CD4-positive, alpha-beta T cell treated with Interleukin-4 for 1 hour (primary cell): ENCODE measurements at places on chromosomes 4 and X.

GRCh38 chrX:22059775-22060174, 27.6 kb downstream of the PHEX start:
- no peak for DNase-seq

- DNase-seq, result no peak
Observed at GRCh38 chr4:5036239-5036638, 15.0 kb upstream of the STK32B start.

GRCh38 chr4:73335679-73336078, 68.4 kb upstream of the ALB start:
- DNase-seq, result no peak

DNA sequence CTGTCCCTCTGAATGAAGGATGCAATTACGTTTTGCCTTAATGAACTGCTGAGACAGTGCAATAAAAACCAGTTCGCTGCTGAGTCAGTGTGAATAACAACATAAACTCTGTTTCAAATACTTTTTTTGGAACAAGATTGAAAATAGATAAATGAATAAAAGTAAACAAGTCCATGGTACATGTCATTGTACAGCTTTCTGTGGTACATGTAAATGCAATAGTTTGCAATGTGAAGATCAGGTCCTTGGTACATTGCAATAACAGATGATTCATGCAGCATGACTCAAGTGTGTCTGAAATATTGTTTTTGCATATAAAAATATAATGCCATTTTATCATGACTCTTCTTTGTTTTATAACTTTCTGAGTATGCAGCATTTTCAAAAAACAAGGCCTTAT, 193.4 kb upstream of the PACRGL start:
- no peak for DNase-seq

GRCh38 chrX:77961063-77961462, 8.4 kb downstream of the PGAM4 start:
- no peak for DNase-seq

- DNase-seq, result no peak
Observed at GRCh38 chr4:15774020-15774420, 4.1 kb upstream of the CD38 start.

DNA sequence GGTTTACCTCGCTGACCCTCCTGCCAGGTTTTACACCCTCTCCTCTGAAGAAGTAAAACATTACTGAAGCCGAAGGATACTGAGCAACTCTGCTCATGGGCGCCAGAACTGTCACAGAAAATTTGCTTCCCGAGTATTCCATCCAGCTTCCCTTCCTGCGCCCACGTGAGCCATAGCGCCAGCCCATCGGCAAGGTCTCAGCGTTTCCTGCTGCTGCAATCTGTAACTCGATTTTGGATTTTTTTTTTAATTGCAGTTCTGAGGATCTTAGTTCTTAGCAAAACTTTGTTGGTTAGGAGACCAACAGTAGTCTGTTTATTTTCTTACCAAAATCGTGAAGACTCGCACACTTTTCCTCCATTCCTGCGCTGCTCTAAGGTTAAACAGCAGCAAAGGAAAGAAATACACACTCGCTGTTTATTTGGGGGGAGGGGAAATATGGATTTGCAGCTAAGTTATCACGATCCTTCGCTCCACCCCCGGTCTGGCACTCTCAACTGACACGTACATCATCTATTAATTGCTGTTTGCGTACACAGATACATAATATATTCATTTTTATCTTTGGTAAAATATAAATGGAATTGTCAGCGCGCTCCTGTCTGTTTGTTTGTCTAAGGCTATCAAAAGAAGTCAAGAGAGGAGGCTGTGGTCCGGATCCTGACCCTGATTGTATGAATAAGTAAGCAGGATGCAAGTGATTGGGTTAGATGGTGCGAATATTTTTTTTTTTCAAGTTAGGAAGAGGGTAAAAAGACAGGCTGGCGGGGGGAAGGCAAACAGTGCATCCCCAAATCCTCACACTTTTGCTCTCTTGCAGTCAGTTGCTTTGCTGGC, at the start of gene TLL1:
TSS of gene TLL1 (plus strand) at position 777 of the 837 bp plus-strand sequence. CDS start 668 bp downstream, outside the sequence.
- DNase-seq, result no peak

DNA sequence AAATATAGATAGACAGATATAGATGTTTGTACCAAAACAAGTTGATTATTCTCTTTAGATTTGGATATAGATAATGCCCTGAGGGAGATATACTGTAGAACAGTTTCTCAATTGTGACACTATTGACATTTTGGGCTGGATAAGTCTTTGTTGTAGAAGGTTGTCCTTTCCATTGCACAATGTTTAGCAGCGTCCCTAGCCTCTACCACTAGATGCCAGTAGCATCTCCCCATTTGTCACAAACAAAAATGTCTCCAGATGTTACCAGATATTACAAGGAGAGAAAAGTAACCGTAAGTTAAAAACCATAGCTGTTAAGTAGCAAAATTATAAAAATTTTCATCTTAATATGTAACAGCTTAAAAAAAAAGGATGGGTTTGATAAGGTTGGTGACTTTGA, 2595.3 kb downstream of the ARAP2 start:
- no peak for DNase-seq

DNA sequence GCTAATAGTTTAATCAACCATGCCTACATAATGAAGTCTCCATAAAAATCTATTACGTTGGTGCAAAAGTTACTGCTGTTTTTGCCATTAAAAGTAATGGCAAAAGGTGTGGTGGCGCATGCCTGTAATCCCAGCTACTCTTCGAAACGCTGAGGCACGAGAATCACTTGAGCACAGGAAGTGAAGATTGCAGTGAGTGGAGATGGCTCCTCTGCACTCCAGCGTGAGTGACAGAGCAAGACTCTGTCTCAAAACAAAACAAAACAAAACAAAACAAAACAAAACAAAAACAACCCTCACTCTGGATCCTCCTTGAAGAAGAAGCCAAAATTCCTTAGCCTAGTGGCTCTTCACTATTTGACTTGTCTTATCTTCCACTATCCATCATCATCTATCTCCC, 78.0 kb downstream of the MSN start:
- DNase-seq, result no peak

DNA sequence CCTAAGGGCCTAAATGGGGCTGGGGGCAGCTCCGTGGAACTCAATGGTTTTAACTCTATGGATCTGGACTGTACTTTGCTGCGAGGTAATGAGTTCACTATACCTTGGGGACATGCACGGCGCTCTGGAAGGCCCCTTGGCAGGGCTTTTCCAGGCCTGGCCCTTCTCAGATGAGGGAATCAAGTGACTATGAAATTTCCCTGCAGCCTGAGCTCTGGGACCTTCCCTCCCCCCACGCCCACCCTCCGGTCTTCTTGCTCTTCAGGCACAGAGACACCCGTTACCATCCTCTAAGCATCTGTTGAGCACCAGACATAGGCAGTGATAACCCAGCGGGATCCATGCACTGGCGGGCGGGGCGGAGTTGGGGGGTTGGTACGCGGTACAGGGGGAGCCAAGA, 109.2 kb downstream of the PSAPL1 start:
- no peak for DNase-seq

GRCh38 chrX:30971774-30972603, 82.9 kb upstream of the TAB3 start:
- peak; percentile 20 for DNase-seq

GRCh38 chr4:155526452-155527169, 140.0 kb upstream of the GUCY1A1 start:
- DNase-seq, result no peak

- no peak for DNase-seq
Observed at GRCh38 chr4:156556336-156556735, 415.3 kb downstream of the PDGFC start.

DNA sequence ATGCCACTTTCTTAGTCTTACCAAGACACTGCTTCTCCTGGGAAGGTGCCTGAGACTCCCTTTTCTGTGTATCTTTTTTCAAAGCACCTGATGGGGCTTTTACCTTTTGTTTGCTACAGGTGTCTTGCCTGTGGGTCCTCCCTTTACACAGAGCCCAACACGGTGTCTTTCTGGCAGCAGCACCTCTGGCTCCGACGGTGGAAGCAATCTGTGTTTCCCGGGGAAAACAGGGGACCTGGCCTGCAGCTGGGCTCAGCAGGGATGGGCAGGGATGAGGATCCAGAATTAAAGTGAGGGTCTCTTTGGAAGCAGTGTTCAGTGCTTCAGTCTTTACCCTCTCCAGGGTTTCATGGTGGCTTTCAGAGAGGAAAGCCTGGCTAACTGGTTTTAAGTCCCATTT, 11.3 kb downstream of the POU4F2 start:
- no peak for DNase-seq

DNA sequence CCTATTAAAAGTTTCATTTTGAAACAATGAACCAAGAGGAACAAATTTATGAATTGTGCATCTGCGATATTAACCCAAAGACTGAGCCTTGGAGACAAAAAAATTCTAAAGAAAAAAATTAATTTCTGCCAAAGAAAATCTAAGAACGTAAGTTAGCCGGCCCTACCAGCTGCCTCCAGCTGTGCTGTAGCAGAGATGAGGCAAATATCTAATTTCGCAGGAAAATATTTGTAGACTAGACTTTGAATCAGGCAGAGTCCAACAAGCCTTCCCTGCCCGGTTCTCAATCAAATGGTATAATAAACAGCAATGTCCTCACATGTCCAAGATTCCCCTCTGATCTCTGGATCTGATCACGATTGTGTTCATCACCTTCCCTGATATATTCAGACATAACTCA, 21.2 kb upstream of the SMIM20 start:
- DNase-seq, result no peak

GRCh38 chr4:122673252-122673651, 52.4 kb upstream of the IL21 start:
- DNase-seq, result no peak

GRCh38 chr4:41066049-41066448, 148.3 kb downstream of the APBB2 start:
- no peak for DNase-seq

DNA sequence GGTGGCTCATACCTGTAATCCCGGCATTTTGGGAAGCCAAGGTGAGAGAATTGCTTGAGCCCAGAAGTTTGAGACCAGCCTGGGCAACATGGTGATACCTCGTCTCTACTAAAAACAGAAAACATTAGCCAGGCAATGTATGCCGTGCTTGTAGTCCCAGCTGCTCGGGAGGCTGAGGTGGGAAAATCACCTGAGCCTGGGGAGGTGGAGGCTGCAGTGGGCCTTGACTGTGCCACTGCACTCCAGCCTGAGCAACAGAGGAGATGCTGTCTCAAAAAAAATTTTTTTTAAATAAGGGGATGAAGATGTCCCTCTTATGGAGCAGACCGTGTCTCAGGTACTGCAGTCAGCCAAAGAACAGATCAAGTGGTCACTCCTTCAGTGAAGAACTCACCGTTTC, 13.5 kb downstream of the CTAG1B start:
- DNase-seq, result no peak
